ENCODE measurements at places on chromosomes 16 and 17. TPM values are rescaled to one million over a fixed set of nuclear protein-coding genes. Genes with fewer than 3 reads are reported as not detected.

The CRAMP1 gene
- 16.5 TPM for total RNA-seq

DNA sequence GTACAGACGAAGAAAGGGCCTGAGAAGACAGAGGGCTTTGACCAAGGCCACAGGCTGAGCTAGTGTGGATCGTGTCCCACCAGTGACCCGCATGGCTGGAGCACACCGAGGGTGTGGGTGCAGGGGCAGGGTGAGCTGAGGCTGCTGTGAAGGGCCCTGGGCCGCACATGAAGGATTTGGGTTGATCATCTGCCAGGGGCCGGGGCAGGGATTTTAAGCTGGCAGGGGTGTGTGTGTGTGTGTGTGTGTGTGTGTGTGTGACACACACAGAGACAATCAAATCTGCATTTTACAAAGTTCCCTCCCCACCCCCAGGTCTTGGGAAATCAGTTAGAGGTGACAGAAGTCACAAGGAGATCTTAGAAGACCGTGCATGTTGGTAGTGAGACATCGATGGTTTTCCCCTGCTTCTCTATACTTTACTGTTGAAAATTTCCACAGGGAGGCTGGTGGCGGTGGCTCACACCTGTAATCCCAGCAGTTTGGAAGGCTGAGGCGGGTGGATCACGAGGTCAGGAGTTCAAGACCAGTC, 65.2 kb downstream of the SRCIN1 start:
- DNase-seq = no peak

- DNase-seq = no peak
These were observed 70.1 kb downstream of the ABCC1 start for GRCh38 chr16:16019488-16019887.

DNA sequence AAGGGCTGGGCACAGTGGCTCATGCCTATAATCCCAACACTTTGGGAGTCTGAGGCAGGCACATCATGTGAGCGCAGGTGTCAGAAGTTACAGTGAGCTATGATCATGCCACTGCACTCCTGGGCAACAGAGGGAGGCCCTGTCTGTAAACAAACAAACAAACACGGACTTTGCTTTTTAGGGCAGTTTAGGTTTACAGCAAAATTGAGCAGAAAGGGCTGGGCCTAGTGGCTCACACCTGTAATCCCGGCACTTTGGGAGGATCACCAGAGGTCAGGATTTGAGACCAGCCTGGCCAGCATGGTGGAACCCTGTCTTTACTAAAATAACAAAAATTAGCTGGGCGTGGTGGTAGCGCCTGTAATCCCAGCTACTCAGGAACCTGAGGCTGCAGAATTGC, 3.3 kb upstream of the CARHSP1 start:
- DNase-seq = no peak

GRCh38 chr16:85321509-85322271, 209.4 kb upstream of the CIBAR2 start:
- no peak for DNase-seq

- no peak for DNase-seq
These were observed 30.8 kb downstream of the MYO1D start for GRCh38 chr17:32846143-32846542.

The BCO1 gene
- total RNA-seq = not detected
